ENCODE measurements at places on chromosomes 3 and 15. TPM values are rescaled to one million over a fixed set of nuclear protein-coding genes. Genes with fewer than 3 reads are reported as not detected.

CPNE9 gene
- total RNA-seq: 0.25 TPM

KCNAB1 gene
- not detected for total RNA-seq

SERINC4 gene
- 0.50 TPM for total RNA-seq

COPG1 gene
- 136 TPM for total RNA-seq

TMEM89 gene
- 0.32 TPM for total RNA-seq

WDR93 gene
- total RNA-seq: not detected

OCA2 gene
- not detected for total RNA-seq

MESD gene
- 34.3 TPM for total RNA-seq

OR5H2 gene
- not detected for total RNA-seq

LRRC2 gene
- 0.27 TPM for total RNA-seq

SLC49A4 gene
- 3.0 TPM for total RNA-seq

Measured in activated CD4-positive, alpha-beta T cell treated with anti-CD3 and anti-CD28 coated beads, Interleukin-2, amount 10 ng/mL, durations not matched to agents 7 days and 5 days (primary cell).